Right renal cortex interstitium (tissue), 3 donors: ENCODE measurements at places on chromosomes 16 and 17. TPM values are rescaled to one million over a fixed set of nuclear protein-coding genes. Genes with fewer than 3 reads are reported as not detected.

Gene SLFN14
- 0.29 TPM for polyA plus RNA-seq

Gene KIF18B
- polyA plus RNA-seq, result 9.1 TPM

Gene IRX3
- 27.1 TPM for polyA plus RNA-seq

Gene ZNF205
- 12.7 TPM for polyA plus RNA-seq

Gene PIK3R6
- 1.2 TPM for polyA plus RNA-seq

Gene DBF4B
- 9.3 TPM for polyA plus RNA-seq

- no peak for DNase-seq
Measured at GRCh38 chr16:71288570-71288889, 672 bp downstream of the CMTR2 start.

DNA sequence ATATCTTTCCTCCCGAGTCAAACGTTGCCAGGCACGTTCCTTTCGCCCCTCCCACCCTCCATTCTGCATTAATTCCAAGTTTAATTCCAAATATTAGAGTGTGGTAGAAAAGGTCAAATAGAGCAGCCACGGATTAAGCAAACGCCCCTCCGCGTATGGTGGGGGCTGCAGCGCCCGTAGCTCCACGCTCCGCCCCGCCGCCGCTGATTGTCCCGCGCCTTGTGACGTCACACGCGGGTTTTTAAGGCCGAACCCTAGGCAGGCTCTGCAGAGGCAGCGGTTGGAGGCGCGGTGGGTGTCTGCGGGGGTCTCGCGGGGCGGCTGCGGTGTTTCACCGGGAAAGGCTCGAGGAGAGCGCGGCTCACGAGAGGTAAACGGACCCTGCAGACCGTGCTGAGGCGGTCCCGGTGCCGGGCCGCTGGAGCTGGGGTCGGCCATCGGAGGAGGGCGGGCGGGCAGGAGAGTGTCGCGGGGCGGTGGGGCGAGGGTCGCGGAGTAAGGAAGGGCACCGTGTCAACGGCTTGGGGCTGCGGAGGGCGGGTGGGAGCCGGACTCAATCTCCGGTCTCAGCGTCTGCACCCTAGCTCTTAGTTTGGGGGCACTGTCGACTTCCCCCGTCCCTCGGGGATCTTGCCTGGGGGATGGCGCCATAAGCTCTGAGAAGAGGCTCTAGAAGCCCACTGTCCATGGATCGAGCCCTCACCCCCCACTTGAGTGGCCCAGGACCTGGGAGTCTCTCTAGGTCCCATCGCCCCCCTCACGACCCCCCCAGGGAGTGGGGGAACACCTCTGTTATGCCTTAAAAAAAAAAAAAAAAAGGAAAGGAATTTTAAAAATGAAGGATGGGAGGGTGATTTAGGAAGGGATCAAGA lies at the start of gene ARL4D:
Gene ARL4D, plus strand, starts transcription at position 270 of the 872 bp plus-strand sequence. CDS start 740 bp downstream, outside the sequence.
- DNase-seq, result peak; percentile 76

DNA sequence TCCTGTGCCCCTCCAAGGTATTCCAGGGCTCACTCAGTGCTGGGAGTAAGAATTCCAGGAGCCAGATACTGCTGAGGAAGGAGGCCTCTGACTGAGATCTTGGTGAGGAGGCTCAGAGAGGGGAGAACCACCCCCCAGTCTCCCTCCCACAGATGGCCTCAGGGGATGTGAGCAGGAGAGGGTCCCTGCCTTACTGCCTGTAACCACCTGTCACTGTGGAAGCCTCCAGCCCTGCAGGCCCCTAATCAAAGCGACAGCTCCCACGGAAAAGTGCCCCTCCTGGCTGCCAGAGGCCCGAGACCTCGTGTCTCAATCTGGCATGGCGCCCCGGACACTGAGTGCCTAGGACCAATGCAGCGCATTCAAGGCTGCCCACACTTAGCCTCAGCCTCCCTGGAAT lies 7.7 kb upstream of the C17orf113 start:
- DNase-seq, result no peak

DNA sequence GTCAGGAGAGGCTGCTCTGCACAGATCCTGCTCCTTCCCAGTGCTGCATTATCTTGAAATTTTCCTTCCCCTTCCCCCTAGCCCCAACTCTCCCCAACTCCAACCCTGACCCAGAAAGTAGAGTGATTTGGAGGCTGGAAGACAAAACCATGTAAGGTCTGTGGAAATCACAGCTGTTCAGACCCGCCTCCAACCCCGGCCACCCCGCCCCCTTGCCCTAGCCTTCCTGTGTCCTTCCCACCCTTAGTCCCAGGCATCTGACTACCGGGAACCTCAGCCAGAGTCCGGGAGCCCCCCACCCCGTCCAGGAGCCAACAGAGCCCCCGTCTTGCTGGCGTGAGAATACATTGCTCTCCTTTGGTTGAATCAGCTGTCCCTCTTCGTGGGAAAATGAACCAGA lies at the start of gene AOC3:
Gene AOC3, plus strand, starts transcription at position 246 of the 400 bp plus-strand sequence. Its CDS starts 145 bp downstream, at position 391.
- DNase-seq, result no peak

DNA sequence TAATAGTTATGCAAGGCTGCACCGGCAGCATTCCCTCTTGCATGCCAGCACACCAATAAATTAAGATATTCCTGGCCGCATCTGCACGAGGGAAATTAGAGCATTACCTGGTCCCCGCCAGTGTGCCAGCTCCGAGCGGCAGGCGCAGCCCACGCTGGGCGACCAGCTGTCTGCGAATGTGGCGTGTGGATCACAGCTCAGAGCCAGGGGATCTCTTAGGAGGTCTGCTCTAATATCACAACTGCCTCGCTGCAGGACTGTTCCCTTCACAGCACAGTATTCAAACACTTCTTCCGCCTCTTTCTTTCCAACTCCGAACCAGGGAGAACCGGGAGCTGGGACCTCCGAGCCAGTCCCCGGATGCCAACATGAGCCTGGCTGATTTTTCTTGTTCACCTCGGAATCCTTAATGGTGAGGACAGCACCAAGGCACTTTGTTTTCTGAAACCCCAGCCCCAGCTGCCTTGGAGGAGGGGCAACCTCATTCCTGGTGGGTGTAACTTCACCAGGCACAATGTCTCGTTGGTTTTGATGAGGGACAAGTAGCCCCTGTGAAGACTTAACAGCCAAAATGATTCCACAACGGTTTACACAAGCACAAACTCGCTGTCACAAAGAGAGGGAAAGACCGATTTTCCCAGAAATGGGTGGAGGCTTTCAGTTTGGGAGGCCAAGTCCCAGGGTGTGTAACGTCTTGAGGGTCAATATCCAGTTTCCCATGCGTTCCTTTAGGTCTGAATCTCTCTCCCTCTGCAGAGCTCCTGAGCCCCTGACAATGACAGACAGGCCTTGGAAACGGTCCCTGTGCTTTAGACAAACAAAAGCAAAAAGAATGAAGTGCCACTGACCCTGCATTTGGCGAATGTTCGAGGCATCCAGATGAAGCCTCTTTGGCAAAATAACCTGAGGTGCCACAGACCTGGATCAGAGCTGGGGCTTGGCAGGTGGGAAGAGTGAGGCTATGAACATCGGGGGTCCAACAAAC lies 213.2 kb downstream of the C16orf78 start:
- no peak for DNase-seq

GRCh38 chr16:89256651-89257254 lies 39.2 kb downstream of the ZNF778 start:
- peak; percentile 39 for DNase-seq

GRCh38 chr17:69900829-69901228 lies 174.2 kb upstream of the KCNJ16 start:
- no peak for DNase-seq

GRCh38 chr17:81414756-81415516 lies 19.7 kb downstream of the BAHCC1 start:
- no peak for DNase-seq

- DNase-seq, result no peak
Measured at GRCh38 chr16:6898896-6899295, 433.7 kb upstream of the RBFOX1 start.

DNA sequence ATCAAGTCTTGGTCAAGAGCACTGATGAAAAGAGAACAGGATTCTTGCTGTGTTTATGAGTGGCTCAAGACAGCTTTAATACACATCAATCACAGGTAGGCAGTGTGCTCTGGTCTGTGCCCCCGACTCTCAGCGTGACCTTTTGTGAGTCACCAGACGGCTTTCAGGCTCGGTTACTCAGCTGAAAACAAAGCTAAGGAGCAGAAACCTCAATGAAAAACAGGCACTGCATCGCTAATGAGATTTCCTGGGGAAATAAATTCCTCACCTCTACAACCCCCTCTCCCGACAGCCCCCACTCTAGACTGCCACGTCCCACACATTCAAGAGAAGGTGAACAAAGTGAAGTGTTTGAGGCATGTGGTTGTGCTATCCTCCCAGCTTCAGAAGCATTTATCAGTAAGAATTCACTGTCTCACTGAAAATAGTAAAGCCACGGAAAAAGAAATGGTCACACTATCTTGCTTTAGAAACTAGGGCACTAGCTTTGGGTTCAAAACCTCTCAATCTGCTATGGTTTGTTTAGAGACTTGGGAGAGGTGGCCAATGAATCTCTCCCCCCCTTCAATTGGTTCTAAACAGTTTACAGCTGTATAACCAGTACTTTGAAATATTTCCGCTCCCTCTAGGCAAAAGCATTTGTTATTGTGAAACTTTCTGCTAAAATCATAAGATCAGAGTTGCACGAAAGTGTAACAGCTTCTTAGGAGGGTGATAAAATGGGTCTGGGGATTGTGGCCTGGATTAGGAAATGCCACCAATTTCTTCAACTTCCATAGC lies 199.5 kb upstream of the PMFBP1 start:
- peak; percentile 44 for DNase-seq

DNA sequence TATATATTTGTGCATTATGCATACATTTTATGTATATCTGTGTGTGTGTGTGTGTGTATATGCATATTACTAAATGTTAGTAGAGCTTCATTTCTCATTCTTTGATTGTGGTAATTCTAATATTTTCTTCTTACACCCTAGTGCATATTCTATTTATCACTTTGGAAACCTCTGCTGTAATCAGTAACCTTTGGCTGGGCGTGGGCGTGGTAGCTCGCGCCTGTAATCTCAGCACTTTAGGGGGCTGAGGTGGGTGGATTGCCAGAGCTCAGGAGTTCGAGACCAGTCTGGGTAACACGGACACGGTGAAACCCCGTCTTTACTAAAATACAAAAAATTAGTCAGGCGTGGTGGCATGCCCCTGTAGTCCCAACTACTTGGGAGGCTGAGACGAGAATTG lies 26.9 kb downstream of the CPSF4L start:
- no peak for DNase-seq

DNA sequence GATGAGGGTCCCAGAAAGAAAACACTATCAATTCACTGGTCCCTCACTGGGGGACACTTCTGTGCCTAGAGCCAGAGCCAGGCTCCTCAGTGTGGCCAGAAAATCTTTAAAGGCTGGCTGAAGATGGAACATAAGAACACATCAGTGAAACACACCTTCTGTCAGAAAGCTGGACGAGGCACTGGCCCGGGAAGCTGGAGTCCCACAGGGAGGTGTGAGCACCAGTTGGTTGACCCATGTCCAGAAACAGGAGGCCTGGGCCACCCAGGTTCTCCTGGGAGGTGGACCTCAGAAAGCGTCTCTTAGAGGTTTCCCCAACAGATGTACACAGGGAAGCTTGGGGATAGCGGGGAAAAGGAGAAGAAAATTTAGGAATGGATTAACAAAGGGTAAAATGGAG lies 56.2 kb upstream of the ALDH3A2 start:
- no peak for DNase-seq

GRCh38 chr16:273547-274421 lies 2.0 kb downstream of the RGS11 start:
- no peak for DNase-seq

- no peak for DNase-seq
Measured at GRCh38 chr17:77449908-77450741, 309.4 kb downstream of the SEC14L1 start.

- no peak for DNase-seq
Measured at GRCh38 chr16:80231121-80231520, 309.7 kb upstream of the DYNLRB2 start.

DNA sequence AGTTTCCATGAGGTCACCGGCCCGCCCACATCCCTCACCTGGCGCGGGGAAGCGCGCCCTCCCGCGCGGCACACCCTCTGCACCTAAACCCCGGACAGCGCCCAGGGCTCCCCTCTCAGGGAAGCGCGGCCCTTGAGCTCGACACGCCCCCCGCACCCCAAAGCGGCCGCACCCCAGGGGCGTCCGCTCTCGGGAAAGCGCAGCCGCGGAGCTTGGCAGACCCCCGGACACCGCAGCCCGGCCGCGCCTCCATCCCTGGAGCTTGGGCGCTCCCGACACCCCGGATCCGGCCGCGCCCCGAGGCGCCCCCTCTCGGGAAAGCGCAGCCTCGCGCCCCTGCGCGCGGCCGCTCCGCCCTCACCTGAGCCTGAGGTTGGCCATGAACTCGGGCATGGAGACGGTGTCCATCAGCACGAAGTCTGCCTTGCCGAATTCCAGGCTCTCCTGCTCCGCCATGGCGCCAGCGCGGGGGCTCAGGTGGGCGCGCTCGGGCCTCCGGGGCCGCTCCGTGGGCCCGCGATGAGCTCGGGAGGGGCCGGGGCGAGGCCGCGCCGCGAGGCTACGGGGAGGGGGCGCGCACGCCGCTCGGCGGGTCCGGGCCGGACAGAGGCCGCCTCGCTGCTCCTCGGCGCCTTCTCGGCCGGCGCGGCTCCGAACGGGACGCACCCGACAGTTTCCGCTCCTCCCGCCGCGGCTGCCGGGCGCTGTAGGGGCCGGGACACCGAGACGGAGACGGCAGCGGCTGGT lies at the start of gene MYO1D:
Gene MYO1D, minus strand, starts transcription at position 708 of the 747 bp plus-strand sequence. Its CDS starts 252 bp downstream, at position 456.
- DNase-seq, result peak; percentile 19

GRCh38 chr16:87320510-87321227 lies 3.5 kb upstream of the C16orf95 start:
- DNase-seq, result no peak
